ENCODE measurements at places on chromosomes 3 and 15. TPM values are rescaled to one million over a fixed set of nuclear protein-coding genes. Genes with fewer than 3 reads are reported as not detected.

Gene ZNF80
- not detected for total RNA-seq

Gene STRIT1
- total RNA-seq, result not detected

Gene PLA1A
- not detected for total RNA-seq

- no peak for DNase-seq
These were observed 57.8 kb downstream of the TLE3 start for GRCh38 chr15:70039917-70040316.

DNA sequence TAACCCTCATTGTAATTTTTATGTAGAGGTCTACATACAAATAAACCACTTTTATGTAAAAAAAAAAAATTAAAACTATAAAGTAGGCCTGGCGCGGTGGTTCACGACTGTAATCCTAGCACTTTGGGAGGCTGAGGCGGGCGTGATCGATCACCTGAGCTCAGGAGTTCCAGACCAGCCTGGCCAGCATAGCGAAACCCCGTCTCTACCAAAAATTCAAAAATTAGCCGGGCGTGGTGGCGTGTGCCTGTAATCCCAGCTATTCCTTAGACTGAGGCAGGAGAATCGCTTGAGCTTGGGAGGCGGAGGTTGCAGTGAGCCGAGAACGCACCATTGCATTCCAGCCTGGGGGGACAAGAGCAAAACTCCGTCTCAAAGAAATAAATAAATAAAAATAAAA lies 766 bp upstream of the SLC12A6 start:
- no peak for DNase-seq

Gene MYL3
- not detected for total RNA-seq

- DNase-seq, result no peak
These were observed 806.6 kb upstream of the LMCD1 start for GRCh38 chr3:7695049-7695448.

- DNase-seq, result peak; percentile 96
These were observed at the start of gene LTK for GRCh38 chr15:41513506-41514227. Gene LTK, minus strand, starts transcription at chr15:41513827. Its CDS starts 118 bp downstream, at chr15:41513709.

- no peak for DNase-seq
These were observed 53.8 kb downstream of the CACNA2D3 start for GRCh38 chr3:54176106-54176505.

GRCh38 chr3:20325563-20325962 lies 139.6 kb upstream of the SGO1 start:
- no peak for DNase-seq

Gene GOLGA6L9
- 3.2 TPM for total RNA-seq

DNA sequence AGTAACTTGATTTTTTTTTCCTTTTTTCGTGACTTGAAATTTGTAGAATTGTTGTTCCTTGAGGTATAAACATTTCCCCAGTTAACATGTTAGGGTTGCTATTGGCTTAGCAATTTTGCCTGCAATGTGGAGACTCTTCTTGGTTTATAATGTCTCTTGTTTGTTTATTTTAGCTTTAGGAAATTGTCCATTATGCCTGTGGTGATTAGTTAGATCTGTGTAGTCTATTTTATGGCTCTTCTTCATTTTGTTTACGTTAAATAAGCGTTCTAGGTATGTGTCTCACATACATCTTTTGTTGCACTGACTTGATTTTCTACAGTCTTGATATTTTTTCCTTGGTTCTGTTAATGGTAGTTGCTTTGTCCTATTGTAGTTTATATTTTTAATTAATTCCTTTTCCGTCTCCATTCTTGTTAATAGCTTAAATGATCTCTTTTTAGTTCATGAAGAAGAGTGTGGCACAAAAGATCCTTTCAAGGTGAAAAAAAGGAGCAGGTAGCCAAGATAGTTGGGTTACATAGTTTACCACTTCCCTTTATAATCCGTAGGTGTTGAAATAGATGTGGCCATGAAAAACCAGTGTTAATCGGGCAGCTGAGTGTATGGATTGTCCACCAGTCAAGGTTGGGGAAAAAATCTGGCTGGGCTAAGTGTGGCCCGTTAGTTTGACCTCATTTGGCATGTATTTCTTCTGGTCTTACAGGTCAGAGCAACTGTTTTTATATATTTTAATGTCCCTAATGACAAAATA lies 12.1 kb downstream of the IQGAP1 start:
- no peak for DNase-seq

Gene PRC1
- 150 TPM for total RNA-seq

Gene HDC
- total RNA-seq, result 1.1 TPM

GRCh38 chr3:42172047-42172654 lies 81.0 kb downstream of the TRAK1 start:
- no peak for DNase-seq

Gene GXYLT2
- total RNA-seq, result 5.8 TPM

Gene CYP1A2
- not detected for total RNA-seq

DNA sequence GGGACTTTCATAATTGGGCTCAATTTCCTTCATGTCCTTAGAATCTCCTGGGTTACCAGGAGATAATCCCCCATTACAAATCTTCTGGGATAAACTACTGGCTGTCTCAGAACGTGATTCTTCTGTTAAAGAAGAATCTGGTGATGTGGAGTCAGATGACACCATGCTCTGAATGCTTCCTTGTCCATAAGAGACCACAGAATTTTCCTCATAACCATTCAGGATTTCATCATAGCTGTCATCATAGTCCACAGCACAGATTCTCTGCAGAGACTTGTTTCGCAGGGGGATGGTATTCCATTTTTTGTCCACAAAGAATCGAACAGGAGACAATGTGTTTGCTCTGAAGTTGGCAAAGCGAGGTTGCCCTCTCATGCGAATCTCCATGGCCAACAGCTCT lies 109.8 kb upstream of the TSPAN3 start:
- no peak for DNase-seq

Gene GRK7
- not detected for total RNA-seq

DNA sequence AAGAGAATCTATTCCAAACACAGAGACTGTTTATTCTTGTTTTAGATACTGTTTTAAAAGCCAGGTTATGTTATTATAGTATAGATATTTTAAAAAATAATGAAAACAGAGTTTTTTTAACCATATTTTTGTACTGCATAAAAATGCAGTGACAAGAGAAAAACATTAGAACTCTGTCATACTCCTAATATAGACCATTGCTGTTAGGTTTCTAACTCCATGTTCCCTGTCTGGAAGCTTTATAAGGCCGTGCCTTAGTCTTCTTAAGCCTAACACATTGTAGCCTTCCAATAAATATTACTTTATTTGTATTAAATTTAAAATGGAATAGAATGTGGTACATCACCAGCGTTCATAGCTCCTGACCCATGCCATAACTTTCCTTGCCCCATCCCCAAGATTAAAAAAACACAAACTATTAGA lies 53.2 kb downstream of the MBNL1 start:
- DNase-seq, result no peak

DNA sequence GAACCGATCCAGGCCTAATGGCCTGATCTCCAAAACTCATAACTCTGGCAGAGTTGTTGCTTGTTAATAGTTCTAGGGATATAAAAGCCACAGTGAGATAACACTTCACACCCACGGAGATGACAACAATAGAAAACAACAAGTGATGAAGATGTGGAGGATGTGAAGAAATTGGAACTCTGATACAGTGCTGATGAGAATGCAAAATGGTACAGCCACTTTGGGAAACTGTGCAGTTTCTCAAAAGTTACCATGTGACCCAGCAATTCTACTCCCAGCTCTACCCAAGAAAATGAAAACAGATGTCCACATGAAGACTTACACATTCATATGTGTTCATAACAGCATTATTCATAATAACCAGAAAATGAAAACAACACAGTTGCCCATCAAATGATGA lies 3.8 kb downstream of the CMTM7 start:
- no peak for DNase-seq

Gene TM4SF18
- not detected for total RNA-seq

DNA sequence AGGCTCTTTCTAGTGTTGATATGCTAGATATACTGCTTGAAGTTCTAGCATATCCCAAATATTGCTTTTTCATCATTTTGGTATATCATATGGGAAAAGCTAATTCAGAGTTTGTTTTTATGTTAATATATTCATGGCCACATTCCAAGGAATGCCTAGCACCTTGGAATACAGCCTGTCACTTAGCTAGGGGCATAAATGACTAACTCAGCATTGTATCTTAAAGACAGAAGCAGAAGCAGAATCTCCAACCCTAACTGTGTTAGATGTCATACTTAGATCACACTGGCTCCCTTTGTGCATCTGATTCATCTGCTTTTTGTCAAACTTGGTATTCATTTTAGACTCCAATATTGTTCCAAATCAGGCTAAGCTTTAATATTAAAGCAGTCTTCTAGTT lies 130.8 kb upstream of the TSPAN3 start:
- DNase-seq, result no peak

GRCh38 chr3:175338775-175339535 lies 479.8 kb downstream of the NAALADL2 start:
- DNase-seq, result no peak

Gene BCHE
- total RNA-seq, result 0.20 TPM

Gene RASL12
- total RNA-seq, result not detected

DNA sequence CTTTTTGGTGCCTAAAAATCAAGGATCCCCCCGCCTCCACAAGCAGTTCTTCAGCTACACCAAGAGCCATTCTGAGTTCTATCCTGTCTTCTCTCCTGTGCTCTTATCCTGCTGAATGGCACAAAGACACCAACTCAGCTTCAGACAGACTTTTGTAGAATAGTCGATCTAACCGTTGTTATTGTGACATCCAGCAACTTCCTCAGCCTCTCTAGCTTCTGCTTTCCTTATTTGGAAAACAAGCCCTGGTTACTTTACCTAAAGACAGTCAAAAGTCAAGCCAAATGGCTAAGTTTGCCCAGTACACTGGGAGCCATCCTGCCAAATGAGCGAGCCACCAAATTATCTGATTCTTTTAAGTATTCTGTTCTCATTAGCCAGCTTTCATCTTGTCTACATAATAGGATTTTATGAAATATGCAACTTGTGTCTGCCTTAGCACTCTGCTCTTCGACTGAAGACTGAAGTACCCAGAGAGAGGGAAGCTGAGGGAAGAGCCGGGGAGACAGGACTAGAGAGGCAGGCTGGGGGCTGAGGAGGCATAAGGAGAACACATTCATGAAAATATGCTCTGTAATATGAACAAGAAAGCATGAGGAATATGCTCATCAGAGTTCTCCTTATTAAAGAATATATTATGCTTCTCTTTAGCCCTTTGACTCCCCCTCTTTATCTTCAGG lies 35.1 kb downstream of the LYZL4 start:
- no peak for DNase-seq

Gene SNX33
- 14.8 TPM for total RNA-seq

DNA sequence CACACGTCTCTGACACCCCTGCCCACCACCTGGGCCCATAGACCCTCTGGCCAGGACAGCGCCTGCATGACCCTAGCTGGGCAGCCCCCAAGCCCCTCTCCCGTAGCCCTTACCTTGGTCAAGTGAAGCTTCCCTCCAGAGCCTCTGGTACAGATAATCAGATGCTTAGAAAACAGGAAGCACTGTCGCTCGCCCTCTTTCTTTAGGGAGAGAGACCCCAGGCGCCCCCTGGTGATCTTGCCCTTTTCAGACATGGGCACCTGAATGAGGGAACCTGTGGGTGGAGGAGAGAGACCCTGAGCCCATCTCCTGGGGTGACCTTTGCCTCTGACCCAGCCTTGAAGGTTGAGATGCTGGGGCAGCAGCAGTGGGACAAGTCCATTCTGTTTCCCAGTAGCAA lies 65.4 kb downstream of the RASGRF1 start:
- no peak for DNase-seq

- DNase-seq, result peak; percentile 53
These were observed 780 bp downstream of the TIPARP start for GRCh38 chr3:156674911-156675829.

Gene CD96
- 0.78 TPM for total RNA-seq

DNA sequence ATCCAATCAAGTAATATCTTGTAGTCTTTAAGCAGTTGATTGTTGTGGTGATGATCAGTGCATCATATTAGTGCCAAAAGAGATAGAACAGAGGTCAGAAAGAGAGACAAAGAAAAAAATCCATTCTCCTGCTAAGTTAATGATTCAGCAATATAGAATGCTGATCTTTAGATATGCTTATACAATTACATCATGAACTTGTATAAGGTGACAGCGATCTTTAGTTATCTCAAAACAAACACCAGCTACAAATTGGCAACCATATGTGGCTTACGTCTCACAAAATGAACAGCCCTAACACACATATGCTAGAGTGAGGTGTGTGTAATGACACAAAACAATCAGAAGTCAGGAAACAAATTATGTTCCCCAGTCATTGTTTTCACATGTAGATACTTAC lies 12.5 kb downstream of the LSAMP start:
- DNase-seq, result no peak

- DNase-seq, result no peak
These were observed 9.1 kb downstream of the GK5 start for GRCh38 chr3:142216321-142216720.

DNA sequence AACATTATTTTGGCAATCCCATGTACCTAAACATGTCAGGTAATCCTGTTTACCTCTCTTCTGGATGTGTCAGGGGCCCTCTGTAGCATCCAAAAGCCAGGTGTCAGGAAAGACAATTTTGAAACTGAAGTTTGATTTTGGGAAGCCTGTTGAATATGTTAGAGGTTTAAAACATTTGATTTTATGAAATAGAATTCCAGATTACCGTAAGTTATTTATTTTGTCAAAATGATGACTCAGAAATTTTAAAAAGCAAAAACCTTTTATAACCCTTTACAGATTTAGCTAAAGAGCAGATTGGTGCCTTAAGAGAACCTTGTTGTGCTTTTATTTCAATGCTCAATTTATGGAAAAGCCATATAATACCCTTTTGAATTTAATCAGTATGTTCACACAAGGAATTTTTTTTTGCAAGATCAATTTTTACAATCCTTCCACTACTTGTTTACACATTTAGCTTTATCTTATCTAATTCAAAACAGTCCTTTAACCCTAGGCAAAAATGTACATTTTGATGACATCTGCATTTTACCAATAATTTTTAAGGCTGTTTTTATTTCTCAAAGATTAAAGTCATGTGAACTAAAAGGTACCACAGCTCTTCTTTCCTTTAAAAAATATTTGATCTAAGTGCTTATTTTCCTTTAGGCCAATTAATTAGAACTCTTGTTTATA lies 10.0 kb downstream of the KIF15 start:
- DNase-seq, result no peak

Gene LRRK1
- 0.49 TPM for total RNA-seq

Gene GPR62
- total RNA-seq, result not detected

DNA sequence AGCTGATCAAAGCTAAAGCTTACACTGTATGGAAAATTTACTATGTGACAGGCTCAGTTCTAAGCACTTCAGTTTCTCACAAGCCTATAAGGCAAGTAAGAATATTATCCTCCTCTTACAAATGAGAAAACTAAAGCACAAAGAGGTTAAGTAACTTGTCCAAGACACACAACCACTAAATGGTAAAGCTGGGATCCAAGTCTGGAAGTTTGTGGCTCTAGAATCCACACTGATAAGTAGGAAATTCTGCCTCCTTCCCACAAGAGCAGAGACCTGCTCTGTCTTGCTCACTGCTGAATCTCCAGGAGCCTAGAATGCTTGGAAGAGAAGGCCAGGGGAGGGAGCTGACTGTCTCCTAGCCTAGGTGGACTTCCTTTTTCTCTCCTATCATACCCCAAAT lies 60.6 kb downstream of the MAGI1 start:
- no peak for DNase-seq

Gene GNB4
- 27.9 TPM for total RNA-seq

Gene ZIC4
- not detected for total RNA-seq

GRCh38 chr3:23405081-23405480 lies 202.0 kb downstream of the UBE2E2 start:
- no peak for DNase-seq

GRCh38 chr3:160893207-160893606 lies 137.2 kb downstream of the PPM1L start:
- DNase-seq, result no peak

Measured in K562 (cell line).